PC-3 (cell line): ENCODE measurements at places on chromosomes 2 and 18. TPM values are rescaled to one million over a fixed set of nuclear protein-coding genes. Genes with fewer than 3 reads are reported as not detected.

GRCh38 chr18:23890589-23890988 lies 124.0 kb upstream of the TTC39C start:
- H3K27me3 ChIP-seq: no peaks in the 10 kb centered on the region
- peaks cover 91% of the 10 kb centered on the region for H3K36me3 ChIP-seq
- H3K4me1 ChIP-seq: peaks cover 14% of the 10 kb centered on the region
- H3K4me3 ChIP-seq: no peak overlapping the region
- no peak overlapping the region for H3K27ac ChIP-seq

DNA sequence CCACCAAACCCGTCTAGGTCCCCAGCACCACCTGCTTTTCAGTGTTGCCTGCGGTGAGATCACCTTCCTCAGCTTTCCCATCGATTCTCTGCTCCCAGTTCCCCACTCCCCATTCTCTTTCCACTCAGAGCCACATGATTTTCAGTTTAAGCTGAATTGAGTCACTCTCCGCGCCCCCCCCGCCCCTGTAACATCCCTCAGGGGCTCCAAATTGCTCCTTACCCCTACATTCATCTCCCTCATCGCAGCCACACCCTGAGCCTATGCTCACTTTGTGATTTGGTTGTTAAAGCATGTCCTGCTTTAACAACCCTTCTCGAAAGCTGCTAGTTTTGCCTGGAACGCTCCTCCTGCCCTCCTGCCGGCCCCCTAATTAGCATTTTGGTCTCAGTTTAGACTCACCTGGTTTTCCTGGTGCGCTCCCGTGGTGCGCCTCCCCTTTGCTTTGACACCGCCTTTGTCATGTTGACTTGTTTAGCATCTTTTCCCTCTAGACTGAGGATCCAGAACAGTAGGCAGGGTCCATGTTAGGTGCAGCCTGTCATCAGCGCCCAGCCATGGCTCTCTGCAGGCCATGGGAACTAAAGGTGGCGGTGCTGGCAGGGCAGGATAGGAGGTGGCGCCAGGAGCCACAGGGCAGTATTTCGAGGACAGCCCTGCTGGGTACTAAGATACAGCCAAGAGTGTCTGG lies 60.8 kb downstream of the ST3GAL5 start:
- no peaks in the 10 kb centered on the region for H3K4me1 ChIP-seq
- H3K27ac ChIP-seq: no peak overlapping the region
- H3K36me3 ChIP-seq: no peaks in the 10 kb centered on the region
- H3K4me3 ChIP-seq: peak overlapping the region; percentile 59

- H3K4me3 ChIP-seq: no peak overlapping the region
- DNase-seq: no peak
- H3K27ac ChIP-seq: no peak overlapping the region
Observed at GRCh38 chr18:46060359-46060841, 11.7 kb downstream of the PSTPIP2 start.

GRCh38 chr18:76506974-76507764 lies 12.1 kb upstream of the ZNF516 start:
- H3K36me3 ChIP-seq: no peaks in the 10 kb centered on the region
- no peaks in the 10 kb centered on the region for H3K4me1 ChIP-seq
- H3K27me3 ChIP-seq: peaks cover 65% of the 10 kb centered on the region
- no peak overlapping the region for H3K27ac ChIP-seq
- no peak for DNase-seq
- no peak overlapping the region for H3K4me3 ChIP-seq

- H3K4me1 ChIP-seq: peaks cover 40% of the 10 kb centered on the region
- peak overlapping the region; percentile 16; the same call in 1 of the 2 replicates for H3K4me3 ChIP-seq
- peak overlapping the region; percentile 94 for H3K27ac ChIP-seq
- no peaks in the 10 kb centered on the region for H3K27me3 ChIP-seq
- no peaks in the 10 kb centered on the region for H3K36me3 ChIP-seq
- peak; percentile 93 for DNase-seq
Observed at GRCh38 chr18:58013241-58014211, 30.5 kb upstream of the NEDD4L start.

MROH2A gene
- total RNA-seq: not detected in 2 replicates

GRCh38 chr18:8448130-8448529 lies 161.1 kb upstream of the RAB12 start:
- peak; percentile 88 for DNase-seq
- no peaks in the 10 kb centered on the region for H3K36me3 ChIP-seq
- 0 out of 2 replicates have a peak overlapping the region, but pooled peaks have one; percentile 3 for H3K4me3 ChIP-seq
- H3K4me1 ChIP-seq: peaks cover 30% of the 10 kb centered on the region

FBLN7 gene
- total RNA-seq: 0.75 and 2.2 TPM in 2 replicates

ZDBF2 gene
- 1.9 and 4.2 TPM in 2 replicates for total RNA-seq

ACVR1C gene
- 0.17 and 0.40 TPM in 2 replicates for total RNA-seq

TLX2 gene
- total RNA-seq: 3.1 and 3.4 TPM in 2 replicates
